Aorta (tissue), 5 donors: ENCODE measurements at places on chromosomes 3 and 15. TPM values are rescaled to one million over a fixed set of nuclear protein-coding genes. Genes with fewer than 3 reads are reported as not detected.

DNA sequence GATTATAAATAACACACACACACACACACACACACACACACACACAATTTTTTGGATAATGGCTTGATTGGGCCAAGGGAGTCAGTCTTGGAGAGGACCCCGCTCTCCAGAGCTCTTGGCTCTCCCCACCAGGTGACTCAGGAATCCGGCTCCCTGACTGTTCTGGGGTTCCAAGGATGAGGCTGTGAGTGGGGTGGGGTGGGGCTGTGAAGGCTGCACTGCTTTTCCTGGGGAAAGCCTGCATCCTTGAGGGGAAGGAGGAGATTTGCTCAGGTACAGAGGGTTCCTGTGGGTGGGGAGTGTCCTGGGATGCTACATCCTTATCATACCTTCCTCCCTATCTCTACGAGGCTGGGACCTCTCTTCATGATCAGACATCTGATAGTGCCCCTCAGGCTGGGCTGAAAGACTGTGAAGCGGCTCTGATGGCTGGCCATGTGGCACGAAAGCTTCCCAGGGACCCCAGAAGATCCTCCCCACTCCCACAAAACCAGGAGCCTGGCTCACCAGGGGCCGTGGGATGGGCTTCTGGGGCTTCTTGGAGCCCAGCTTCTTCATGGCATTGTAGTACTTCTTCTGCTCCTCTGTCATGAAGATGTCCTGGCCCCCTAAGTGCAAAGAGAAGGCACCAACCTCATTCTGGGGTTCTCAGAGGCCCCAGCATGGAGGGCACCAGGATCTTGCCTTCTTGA, 59.2 kb downstream of the EXOG start:
- peak; percentile 20 for DNase-seq

PLSCR4 gene
- 135 TPM for total RNA-seq

GRCh38 chr3:54173371-54173770, 51.0 kb downstream of the CACNA2D3 start:
- DNase-seq, result no peak

- DNase-seq, result no peak
Measured at GRCh38 chr15:63476229-63476632, 28.2 kb upstream of the USP3 start.

DNA sequence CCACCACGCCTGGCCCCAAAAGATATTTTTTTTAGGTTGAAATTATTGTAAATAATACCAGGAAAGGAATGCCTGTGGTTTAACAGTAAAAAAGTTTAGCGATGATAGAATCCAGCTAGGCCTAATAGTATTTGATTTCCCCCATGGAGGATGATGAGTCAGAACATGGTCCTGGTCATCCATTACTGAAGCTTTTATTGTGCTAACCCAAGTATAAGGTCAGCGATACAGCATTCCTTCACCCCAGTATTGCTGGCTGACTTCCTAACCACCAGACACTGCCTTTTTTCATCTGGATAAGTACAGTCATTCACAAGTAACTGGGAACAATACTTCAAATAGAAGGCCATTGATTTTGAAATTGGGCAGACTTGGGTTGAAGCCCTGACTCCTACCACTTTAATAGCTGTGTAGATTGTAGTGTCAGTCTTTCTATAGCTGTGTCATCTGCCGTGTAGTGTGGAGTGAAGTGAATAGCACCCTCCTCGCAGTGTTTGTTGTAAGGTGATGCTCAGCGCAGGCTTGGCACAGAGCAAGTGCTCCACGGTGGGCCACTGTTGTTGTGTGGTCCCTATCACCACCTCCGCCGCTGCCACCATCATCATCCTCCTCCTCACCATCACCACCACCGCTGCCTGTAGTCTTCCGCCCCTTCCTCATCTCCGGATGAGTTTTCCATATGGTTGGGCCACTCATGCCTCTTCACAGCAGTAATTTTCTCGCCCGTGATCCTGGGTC, 436.0 kb upstream of the TPM1 start:
- no peak for DNase-seq

DNA sequence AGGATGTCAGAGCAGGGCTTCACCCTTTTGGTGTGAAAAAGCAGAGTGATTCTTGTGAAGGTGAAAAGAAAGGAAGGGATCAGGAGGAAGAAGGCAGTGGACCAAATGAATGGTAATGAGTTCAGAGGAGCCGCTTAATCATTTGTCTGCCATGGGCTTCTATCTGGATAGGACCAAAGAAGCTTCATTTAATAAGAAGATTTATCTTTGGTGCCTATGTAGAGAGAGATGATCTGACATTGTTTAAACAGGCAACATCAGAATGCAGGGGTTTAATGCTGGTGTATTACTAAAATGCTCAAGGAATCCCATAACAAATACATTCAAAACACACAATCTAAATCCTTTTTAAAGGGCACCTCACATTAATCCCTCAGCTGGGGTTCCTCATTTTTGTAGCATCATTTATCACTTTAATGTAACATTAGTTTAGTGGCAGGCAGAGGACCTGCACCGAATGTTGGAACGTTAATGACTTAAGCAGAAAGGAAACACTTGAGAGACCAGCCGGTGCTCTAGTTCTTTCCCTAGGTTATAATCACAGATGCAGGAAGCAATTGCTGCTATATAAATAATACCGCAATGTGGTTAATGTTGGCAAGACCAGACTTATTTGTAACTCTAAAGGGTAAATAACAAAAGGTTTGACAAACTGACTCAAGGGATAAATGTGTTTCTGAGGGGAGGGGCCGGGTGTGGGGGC, 27.9 kb upstream of the IL1RAP start:
- no peak for DNase-seq

- peak; percentile 61 for DNase-seq
Measured at GRCh38 chr3:133934073-133934970, 38.6 kb upstream of the RAB6B start.

- DNase-seq, result no peak
Measured at GRCh38 chr15:57547243-57547755, 44.4 kb upstream of the MYZAP start.

DNA sequence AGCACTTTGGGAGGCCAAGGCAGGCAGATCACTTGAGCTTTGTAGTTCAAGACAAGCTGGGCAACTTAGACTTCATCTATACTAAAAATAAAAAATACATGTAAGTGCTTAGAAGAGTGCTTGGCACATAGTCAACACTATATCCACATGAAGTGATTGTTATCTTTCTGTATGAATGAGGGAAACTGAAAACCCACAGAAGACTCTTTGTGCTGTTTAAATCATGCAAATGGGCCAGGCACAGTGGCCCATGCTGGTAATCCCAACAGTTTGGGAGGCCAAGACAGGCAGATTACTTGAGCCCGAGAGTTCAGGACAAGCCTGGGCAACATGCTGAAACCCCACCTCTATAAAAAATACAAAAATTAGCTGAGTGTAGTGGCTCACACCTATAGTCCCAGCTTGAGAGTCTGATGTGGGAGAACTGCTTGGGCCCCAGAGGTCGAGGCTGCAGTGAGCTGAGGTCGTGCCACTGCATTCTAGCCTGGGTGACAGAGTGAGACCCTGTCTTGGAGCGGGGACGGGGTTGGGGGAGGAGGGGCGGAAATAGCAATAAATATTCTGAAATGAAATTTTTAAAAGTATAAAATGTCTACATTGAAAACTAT, 129.7 kb downstream of the NR2E3 start:
- DNase-seq, result no peak

DNA sequence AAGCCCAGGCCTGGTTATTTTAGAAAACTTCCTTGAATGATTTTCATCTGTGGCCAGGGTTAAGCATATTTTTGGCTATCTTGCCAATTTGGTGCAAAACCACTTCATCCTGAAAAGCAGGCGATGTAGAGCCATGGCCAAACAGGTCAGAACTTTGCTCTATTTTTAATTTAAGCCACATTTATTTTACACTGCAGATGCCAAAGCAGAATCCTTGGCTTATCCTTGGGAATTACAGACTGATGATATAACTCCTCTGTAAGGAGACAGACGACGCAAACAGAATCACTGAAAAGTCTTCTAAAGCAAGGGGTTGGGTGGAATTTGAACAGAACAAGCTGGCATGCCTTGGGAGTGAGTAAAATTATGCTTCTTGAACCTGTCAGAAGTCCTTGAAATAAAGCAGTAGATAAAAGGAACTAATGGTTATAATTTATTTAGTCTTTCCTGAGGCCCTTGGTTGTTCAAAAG, 121.9 kb downstream of the CHST2 start:
- no peak for DNase-seq

DNA sequence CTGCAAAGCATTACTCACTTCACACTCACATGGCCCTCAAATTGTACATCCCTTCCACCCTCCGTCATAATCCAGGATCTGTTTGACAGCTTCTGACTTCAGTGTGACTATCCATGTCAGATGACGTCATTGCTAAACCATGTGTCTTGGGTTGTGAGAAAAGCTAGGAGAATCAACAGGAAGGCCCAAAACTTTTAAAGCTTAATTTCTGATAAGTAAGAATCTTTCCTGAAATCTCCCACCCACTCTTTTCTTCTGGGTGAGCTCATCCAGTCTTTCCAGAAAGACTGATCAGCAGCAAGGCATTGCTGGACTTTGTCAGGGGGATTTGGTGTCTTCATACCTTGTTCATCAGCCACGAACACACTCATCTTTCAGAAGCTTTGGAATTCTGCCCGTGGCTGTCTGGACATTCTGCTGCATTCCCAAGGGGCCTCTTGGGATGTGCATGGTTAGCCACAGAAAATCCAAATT, 11.5 kb upstream of the LMCD1 start:
- DNase-seq, result no peak

DNA sequence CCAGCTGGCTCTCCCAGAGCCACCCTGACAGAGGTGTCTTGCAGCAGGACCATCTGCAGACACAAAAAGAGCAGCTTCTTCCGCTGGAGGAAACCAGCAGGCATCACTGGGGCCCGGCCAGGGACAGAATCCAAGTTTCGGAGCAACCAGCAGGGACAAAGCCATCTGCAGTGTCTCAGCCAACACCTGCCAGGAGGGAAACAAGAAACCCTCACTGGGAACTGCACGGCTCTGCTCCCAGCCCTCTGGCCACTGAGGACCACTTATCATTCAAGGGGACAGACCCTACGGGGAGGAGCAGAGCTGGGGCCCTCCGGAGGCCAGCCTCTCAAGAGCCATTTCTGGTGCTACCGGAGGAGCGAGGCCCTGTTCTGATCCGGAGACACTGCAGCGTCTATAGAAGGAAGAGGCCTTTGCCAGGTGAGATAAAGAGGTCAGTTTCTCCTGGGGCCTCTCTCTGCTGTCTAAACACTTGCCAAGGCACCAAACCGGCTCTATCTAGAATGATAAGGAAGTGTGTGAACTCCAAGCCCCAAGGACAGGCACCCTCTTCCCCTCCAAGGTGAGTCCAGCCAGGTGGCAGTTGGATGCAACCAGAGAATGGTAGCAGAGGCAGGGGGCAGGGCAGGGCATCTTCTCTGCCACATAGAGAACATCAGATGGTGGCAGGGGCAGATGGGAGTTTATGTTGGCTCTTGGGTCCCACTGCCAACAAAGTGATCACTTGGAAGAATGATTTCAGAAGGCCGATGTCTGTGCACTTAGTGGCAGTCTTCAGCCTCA, 89.0 kb downstream of the CHSY1 start:
- peak; percentile 50 for DNase-seq

TRPM1 gene
- total RNA-seq, result not detected

DNA sequence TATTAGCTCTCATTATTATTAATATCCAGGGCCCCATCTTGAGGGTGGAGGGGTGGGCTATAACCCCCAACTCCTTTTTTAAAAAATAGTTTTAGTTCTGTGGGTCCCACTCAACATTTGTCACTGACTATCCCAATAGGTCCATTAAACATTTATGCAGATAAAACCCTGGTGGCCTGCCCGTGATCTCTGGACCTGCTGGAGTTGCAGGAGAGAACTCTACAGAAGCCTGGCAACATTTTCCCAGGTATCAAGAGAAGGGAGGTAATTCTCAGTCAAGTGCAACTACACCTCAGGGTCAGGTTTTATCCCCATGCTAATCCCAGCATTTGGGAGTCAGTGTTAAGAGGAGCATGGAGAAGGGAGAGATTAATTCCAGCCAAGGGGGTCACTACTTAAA, 264.4 kb upstream of the PROK2 start:
- no peak for DNase-seq

STRA6 gene
- total RNA-seq, result 0.51 TPM

DNA sequence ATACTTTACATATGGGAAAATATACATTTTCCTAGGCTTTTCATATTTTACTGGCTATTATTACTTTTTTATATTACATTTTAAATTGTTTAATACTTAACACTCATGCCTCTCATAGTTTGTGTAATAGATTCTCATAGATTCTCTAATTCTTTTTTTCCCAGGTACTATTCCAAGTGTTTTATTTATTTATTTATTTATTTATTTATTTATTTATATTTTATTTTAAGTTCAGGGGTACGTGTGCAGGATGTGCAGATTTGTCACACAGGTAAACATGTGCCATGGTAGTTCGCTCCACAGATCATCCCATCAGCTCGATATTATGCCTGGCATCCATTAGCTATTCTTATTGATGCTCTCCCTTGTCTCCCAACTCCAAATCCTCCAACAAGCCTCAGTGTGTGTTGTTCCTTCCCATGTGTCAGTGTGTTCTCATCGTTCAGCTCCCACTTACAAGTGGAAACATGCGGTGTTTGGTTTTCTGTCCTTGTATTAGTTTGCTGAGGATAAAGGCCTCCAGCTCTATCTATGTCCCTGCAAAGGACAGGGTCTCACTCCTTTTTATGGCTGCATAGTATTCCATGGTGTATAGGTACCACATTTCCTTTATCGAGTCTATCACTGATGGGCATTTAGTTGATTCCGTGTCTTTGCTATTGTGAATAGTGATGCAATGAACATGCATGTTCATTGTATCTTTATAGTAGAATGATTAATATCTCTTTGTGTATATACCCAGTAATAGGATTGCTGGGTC, 205.4 kb upstream of the P2RY1 start:
- no peak for DNase-seq

DNA sequence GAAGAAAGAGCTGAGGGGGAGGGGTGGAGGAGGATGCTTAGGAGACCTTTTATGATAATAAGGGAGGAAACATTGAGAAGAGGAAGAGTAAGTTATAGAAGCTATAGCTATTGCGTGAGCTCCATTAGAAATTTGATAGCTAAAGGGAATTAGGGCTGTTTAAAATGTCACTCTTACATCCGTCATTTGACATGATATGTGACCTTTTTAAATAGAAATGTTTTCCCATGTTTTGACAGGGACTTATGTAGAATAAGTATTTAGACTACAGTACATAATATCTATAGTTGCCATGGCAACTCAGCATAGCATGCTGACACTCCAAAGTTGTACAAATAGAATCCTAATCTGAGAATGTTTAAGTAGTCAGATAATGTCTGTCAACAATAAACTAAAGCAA, 19.2 kb downstream of the RAD51 start:
- DNase-seq, result no peak
